Thymus (tissue), 14 donors: ENCODE measurements at places on chromosomes 1 and 21. TPM values are rescaled to one million over a fixed set of nuclear protein-coding genes. Genes with fewer than 3 reads are reported as not detected.
A peak's percentile ranks its signal among the peaks of the same experiment; 100 is the strongest.

- no peak overlapping the region for H3K27ac ChIP-seq
- H3K36me3 ChIP-seq, result no peaks in the 10 kb centered on the region
- DNase-seq, result no peak
- no peaks in the 10 kb centered on the region for H3K4me1 ChIP-seq
- no peaks in the 10 kb centered on the region for H3K27me3 ChIP-seq
These were observed 231.9 kb downstream of the TNR start for GRCh38 chr1:175511496-175511895.

GRCh38 chr1:202159534-202160371 lies 649 bp downstream of the PTPN7 start:
- peak overlapping the region; percentile 84 for H3K4me3 ChIP-seq
- peak overlapping the region; percentile 98 for H3K27ac ChIP-seq
- H3K4me1 ChIP-seq, result peaks cover 85% of the 10 kb centered on the region
- DNase-seq, result no peak
- no peaks in the 10 kb centered on the region for H3K27me3 ChIP-seq
- H3K36me3 ChIP-seq, result peaks cover 29% of the 10 kb centered on the region

The USH2A gene
- polyA plus RNA-seq, result 0.14 TPM

DNA sequence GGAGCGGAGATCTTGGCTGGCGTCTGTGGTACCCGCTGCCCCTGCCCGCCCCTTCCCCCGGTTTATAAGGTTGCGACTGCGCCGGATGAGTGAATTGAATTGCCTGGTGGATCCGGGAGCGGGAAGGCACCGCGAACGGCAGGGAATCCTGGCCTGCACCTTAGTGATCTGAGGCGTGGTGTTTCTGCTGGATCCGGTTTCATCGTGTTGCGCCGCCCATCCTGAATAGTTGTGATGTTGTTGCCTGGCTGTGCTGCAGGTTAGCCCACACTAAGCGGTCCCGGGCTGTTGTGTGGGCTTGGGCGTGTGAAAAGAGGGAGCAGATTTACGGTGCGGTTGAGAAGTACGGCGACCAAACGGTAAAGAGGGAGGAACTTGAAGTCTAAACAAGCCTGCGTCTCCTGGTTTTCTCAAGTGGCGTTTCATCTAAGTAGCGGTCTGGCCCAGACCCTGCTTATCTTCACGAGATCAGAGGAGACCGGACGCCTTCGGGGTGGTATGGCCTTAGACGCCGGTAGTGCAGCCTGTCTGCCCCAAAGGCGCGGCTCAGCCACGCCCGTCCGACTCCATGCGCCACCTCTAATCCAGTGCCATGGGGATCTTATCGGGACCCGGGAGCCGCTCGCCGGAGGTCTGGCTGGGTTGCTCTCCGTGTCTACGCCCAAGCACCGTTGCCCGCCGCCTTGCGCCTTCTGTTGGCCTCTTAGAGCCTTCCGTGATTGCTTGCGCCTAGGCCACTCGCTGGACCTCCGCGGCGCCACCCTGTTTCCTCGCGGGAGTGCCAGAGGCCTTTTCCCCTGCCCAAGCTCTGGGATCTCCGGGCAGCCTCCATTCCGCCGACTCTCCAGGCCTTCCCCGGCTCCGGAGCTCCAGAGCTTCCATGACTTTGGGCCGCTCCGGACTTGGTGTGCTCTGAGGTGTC lies 87.5 kb upstream of the RHOU start:
- no peaks in the 10 kb centered on the region for H3K36me3 ChIP-seq
- peaks cover 12% of the 10 kb centered on the region for H3K4me1 ChIP-seq
- no peak overlapping the region for H3K27ac ChIP-seq
- peak overlapping the region; percentile 46 for H3K4me3 ChIP-seq

The MTARC2 gene
- 9.5 TPM for polyA plus RNA-seq

The ASB17 gene
- polyA plus RNA-seq, result 0.07 TPM

GRCh38 chr1:19402031-19402813 lies 83.1 kb downstream of the CAPZB start:
- H3K36me3 ChIP-seq, result peaks cover 41% of the 10 kb centered on the region
- peaks cover 68% of the 10 kb centered on the region for H3K4me1 ChIP-seq
- no peaks in the 10 kb centered on the region for H3K27me3 ChIP-seq
- DNase-seq, result no peak
- no peak overlapping the region for H3K27ac ChIP-seq
